ENCODE measurements at places on chromosomes 1 and 21.

- DNase-seq: no peak
These were observed 553.4 kb downstream of the LTN1 start for GRCh38 chr21:28439251-28439650.

DNA sequence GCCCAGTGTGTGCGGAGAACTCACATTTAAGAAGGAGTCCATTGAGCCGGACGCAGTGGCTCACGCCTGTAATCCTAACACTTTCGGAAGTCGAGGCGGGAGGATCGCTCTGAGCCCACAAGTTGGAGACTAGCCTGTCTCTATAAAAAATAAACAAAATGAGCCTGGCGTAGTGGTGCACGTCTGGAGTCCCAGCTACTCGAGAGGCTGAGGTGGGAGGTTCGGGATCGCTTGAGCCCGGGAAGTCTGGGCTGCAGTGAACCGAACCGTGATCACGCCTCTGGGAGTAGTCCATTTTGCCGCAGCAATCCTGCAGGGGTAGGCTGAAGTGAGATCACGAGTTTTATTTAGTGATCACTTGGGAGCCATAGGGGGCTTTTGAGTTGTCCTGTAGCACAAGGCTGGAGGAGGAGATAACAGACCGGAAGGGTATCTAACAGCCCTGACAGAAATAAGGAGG is 497 bp upstream of the FUCA1 start:
- DNase-seq: no peak

- DNase-seq: no peak
These were observed 187.5 kb downstream of the HHAT start for GRCh38 chr1:210516092-210516656.

- DNase-seq: no peak
These were observed 9.3 kb upstream of the HES5 start for GRCh38 chr1:2539312-2539907.

GRCh38 chr1:59482986-59483385 is 186.1 kb downstream of the FGGY start:
- no peak for DNase-seq

DNA sequence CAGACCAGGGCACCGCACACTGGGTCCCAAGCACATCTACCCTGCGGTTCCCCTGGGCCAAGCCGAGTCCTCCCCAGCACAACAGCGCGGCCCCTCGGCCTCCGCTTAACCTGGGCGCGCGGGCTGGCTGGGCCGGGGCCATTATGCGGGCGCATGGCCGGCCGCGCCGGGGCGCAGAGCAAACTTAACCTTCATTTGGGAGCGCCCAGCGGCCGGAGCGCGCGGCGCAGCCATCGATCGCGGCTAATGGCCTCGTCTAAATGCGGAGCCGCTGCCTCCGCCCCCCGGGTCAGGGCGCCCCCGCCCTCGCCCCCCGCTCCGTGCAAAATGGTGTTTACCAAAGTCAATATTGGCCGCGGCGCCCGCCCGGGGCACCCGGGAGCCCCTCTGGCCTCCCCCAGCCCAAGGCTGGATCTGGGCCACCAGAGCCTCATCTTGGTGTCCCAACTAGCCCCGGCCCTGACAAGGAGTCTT is 272.1 kb downstream of the TRABD2B start:
- DNase-seq: no peak
